ENCODE measurements at places on chromosomes 12 and 14. TPM values are rescaled to one million over a fixed set of nuclear protein-coding genes. Genes with fewer than 3 reads are reported as not detected.

KRT75 gene
- total RNA-seq: not detected

PZP gene
- not detected for total RNA-seq

RASAL1 gene
- total RNA-seq: not detected

TMTC1 gene
- total RNA-seq: 111 TPM

PIWIL1 gene
- total RNA-seq: not detected

TPPP2 gene
- not detected for total RNA-seq

KLRC1 gene
- total RNA-seq: not detected

CNTN1 gene
- total RNA-seq: not detected

KRT8 gene
- total RNA-seq: 0.83 TPM

BIN2 gene
- not detected for total RNA-seq

SH2B3 gene
- 124 TPM for total RNA-seq

CPNE6 gene
- not detected for total RNA-seq

ZNF385A gene
- total RNA-seq: 2.6 TPM

All from LHCN-M2 (cell line).